ENCODE measurements at places on chromosomes 2 and 18.

- peak; percentile 26 for DNase-seq
These were observed 617 bp downstream of the FOSL2 start for GRCh38 chr2:28393114-28393836.

DNA sequence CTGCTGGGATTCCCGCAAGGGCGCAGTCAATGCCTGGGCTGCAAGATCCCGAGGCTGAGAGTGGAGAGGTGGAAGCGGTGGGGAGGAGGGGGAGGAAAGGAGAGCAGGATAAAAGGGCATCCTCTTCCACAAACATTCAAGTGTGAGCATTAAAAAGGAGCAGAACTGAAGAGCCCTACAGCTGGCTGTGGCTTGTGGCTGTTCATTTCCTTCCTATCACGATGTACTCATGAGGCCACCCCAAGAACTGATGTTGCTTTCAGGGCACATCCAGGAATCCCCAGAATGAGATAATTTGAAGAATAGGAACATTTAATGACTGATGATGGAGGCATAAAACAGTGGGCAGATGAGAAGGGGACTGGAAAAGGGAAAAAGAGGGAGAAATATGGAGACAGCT lies 230.8 kb upstream of the SMIM21 start:
- DNase-seq: no peak

DNA sequence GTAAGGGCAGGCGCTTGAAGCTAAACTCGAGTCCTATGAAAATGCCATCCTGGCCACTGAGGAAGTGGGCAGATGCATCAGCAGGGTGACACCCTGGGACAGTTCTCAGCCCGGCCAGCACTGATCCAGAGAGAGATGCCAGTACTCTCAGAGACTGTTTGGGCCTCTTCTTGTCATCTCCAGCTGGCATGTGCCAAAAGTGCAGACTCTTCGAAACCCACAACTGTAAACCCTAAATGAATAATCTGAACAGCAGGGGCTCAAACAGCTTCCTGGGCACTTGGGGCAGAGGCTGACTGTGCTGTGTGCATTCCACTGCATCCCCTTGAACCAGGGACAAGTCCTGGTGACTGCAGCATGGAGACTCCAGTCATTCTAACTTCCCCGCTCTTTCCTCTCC lies 204.2 kb upstream of the SMAD2 start:
- no peak for DNase-seq

DNA sequence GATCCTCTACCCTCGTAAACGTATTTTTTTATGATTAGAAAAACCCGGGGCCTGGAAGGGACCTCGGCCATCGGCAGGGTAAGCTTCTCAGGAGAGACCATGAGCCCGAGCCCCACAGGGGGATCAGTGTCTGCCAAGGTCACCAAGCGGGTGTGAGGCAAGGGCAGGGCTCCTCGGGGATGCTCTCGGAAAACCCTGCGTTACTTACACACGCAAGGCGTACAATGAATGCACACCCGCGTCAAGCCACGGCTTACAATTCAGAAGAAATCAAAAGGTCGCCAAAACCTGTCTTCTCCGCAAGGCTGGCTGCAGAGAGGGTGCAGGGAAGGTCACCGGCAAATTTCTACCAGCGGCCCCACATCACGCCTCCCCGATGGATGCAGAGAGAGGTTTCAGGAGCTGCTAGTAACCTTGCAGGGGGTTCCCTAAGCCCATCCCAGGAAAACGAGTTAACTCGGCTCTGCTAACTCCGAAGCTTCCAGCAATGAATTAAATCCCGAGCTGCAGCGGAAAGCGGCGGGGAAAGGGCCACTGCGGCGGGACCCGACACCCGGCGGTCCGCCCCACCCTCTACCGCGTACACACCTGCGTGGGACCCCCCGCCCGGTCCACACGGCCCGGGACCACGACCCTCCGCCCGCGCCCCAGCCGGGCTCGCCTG lies 638 bp downstream of the ST3GAL5 start:
- DNase-seq: peak; percentile 74

DNA sequence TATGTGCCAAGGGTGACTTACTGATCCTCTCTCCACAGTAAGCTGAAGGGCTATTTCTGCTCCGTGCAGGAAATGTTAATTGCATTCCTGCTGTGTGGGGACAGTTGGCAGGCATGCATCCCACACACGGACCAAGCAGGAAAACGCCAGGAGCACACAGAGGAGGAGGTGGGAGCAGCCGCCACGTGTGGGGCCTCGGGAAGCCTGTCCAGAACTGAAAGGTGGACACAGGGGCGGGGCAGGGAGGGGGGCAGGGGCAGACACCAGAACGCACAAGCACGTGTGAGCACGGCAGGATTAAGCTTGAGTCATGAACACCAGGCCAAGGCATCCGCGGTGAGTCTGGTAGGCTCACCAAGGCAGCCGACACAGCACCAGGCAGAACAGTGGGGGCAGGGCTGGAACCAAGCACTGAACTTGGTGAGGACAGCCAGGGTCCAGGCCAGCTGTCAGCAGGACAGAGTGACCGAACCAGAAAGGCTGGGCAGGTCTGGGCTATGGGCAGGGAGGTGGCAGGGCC lies 177.1 kb downstream of the EIPR1 start:
- no peak for DNase-seq

- DNase-seq: no peak
These were observed 224.7 kb downstream of the MTX2 start for GRCh38 chr2:176493909-176494308.

GRCh38 chr18:63590373-63590772 lies 3.2 kb downstream of the SERPINB13 start:
- DNase-seq: no peak

- no peak for DNase-seq
These were observed 5.8 kb downstream of the ERMN start for GRCh38 chr2:157319795-157320194.

DNA sequence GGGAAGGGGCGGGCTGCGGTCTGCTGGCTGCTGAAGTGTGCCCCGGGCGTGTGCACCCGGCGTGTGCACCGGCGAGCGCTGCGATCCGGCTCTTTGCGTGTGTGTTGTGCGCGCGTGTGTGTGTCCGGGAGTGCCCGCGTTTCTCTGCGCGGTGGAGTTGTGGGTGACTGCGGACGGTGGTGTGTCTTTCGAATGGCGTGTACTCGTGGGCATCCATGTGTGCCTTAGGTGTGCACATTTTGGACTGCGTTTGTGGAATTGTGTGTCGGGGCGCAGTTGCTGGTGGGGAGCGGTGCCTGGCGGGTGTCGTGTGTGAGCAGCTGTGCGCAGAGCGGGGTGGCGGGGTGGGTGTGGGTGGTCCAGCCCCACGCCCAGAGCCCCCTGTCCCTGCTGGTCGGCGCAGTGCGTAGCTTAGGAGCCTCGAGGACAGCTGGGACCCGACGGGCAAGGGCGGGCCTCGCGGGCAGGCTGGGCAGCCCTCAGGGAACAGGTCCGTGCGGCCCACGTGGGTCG lies 533 bp downstream of the HPCAL1 start:
- DNase-seq: no peak

DNA sequence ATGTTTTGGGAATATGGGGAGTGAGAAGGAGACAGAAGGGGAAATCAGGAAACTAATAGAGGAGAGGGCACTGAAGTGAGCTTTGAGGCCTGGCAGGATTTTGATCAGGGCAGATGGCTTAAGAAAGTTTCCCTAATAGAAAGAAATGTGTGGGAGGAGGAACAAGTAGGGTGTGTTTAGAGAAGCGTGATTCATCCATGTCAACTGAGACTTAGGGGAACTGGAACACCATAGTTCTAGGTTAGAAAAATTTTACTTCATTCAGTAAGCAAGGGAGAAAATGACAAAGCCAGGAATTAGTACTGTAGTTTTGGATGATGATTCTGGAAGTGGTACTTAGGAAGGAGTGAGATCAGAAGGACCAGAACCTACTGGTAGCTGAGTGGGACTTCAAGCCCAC lies 296.0 kb downstream of the PLCL1 start:
- no peak for DNase-seq

DNA sequence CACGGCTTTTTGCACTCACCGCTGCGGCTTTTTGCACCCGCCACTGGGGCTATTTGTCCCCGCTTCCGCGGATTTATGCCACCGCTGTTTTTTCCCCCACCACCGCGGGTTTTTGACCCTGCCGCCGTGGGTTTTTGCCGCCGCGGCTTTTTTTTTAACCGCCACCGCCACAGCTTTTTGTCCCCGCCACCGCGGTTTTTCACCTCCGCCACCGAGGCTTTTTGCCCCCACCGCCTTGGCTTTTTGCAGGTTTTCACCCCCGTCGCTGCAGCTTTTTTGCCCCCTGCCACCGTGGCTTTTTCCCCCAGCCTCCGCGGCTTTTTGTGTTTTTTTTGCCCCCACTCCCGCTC lies 2796.7 kb upstream of the TEKT4 start:
- DNase-seq: no peak

DNA sequence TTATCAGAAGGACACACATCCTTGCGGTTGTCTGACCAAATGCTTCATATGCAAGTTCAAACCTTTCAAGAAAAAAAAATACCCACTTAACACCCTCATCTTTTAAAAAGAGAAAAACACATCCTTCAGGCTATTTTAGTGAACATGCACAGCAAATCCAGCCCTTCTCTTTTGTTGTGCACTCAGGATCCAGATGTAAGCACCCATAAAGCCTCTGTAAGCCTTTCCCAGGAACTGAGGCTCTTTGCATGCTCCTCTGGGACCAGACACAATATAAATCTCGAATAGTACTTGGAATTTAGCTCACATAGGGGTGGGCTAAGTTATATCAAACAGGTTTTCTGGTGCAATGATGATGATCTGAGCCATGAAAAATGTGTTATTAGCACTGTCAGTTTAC lies 308.8 kb upstream of the FAM98A start:
- DNase-seq: no peak

GRCh38 chr2:13996527-13996926 lies 636.0 kb upstream of the LRATD1 start:
- DNase-seq: no peak

GRCh38 chr18:56083097-56083521 lies 495.1 kb upstream of the TCF4 start:
- DNase-seq: no peak

DNA sequence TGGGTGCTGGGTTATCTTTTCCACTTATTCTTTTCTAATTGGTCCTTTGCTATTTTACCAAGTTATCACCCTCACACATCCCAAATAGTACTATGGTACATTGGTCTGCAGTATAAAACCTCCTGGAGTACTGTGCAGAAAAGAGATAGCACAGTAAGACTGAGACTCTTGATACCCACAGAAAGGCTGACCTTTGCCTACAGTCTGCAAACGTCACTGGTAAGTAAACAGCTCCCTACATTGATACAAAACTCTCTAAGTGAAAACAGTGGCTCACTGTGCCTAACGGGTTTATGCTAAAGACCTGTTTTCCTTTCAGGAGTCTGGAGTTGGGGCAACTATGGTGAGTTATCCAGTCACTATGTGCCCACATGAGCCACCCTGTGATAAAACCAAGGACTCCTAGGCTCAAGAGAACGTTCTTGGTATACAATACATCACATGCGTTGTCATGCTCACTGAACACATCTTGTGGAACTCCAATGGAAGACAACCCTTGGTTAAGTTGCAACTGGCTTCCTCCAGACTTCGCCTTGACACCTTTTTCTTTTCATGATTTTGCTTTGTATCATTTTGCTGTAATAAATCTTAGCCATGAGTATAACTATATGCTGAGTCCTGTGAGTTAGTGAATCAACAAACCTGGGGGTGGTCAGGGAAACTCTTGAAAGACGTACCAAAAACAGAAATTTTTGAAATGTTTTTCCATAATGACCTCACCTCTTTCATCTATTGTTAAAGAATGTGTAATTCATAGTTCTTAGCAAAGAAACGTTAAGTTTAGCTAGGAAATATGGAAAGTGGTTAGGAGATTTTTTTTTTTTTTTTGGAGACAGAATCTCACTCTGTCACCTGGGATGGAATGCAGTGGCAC lies 104.9 kb downstream of the C2orf74 start:
- no peak for DNase-seq

GRCh38 chr18:34820360-34821065 lies 110.4 kb downstream of the DTNA start:
- DNase-seq: no peak

DNA sequence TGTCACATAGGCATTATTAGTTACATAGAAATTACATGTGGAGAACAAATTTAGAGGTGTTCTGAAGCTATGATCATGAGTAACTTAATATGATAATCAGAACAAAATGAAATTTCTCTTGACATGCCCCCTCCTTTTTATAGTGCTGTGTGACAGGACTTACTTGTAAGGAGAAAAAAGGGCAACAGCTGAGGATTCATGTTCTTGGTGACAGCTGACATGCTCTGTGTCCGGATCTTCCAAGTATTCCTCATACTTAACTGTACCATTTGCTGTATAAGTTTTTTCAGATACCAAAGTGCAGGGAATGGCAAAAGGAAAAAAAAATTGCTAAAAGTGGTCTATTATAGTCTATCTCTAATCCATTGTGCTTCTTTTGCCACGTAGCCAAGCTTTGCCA lies 3.5 kb upstream of the MYL1 start:
- DNase-seq: no peak

DNA sequence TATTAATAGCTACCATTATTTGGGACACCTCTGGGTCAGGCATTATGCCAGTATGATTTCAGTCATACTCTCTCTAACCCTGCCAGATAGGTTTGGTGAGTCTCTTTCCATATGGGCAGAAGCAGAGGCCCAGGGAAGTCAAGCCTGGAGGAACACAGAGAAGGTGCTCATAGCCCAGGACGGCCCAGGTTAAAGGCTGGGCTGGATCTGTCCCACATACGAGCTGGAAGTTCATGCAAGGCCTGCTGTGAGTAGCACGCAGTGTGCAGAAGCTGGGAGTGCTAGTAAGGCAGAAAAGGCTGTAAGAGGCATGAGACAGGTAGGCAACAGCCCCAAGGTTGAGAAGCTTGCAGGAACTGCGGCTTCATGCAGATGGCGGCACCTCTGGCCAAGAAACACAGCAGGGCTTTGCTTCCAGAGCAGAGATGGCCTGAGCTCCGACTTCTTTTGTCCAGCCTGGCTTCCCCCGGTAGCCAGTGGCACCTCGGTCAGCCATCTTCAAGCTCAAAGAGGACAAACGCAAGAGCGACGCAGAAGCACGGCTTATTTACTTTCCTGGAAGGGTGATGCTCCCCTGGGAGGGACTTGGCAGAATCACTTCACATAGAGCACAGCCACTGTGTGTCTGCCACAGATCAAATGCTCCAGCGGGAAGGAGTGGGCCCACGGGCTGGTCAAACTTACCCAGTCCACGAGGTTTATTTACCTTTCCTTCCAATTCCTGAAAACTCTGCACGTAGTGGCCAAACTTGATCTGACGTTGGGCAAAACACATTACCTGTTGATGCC lies 58.5 kb upstream of the MAP4K4 start:
- no peak for DNase-seq

DNA sequence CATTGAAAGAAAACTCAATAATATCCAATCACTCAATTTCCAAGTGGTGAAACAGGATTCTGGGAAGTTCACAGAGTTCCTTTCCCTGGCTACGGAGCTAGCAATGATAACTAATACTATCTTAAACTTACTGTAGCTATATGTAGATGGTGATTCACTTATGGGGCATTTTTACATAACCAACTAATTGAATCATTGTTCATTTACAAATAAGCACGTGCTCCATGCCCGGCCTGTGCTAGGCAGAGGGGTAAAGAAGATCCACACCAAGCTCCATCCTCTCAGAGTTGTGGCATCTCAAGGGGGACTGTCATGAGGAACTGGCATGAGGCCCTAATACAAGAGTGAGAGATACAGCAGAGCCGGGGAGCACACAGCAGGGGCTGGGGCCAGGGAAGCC lies 176.3 kb downstream of the ANKRD30B start:
- no peak for DNase-seq

GRCh38 chr2:179344970-179345369 lies 80.3 kb upstream of the SESTD1 start:
- DNase-seq: no peak

GRCh38 chr18:54204883-54205282 lies 19.6 kb downstream of the MBD2 start:
- no peak for DNase-seq

Data from nucleus accumbens (tissue), 56 donors.